Smooth muscle cell of trachea (primary cell): ENCODE measurements at places on chromosomes 7 and 10. TPM values are rescaled to one million over a fixed set of nuclear protein-coding genes. Genes with fewer than 3 reads are reported as not detected.

The SRRM3 gene
- total RNA-seq, result 0.58 and 2.8 TPM in 2 replicates

The ERVW-1 gene
- not detected in 2 replicates for total RNA-seq

The TSPAN33 gene
- 0.15 and 0.17 TPM in 2 replicates for total RNA-seq

The ST8SIA6 gene
- 0.17 TPM in 1 of 2 replicates, not detected in the other for total RNA-seq

The SCIN gene
- under 0.01 TPM in 2 replicates for total RNA-seq

The FZD8 gene
- 1.6 and 3.5 TPM in 2 replicates for total RNA-seq

The RASA4B gene
- total RNA-seq, result 3.0 and 3.5 TPM in 2 replicates

The ZNF248 gene
- 10.4 and 12.5 TPM in 2 replicates for total RNA-seq

The CPN1 gene
- not detected in 2 replicates for total RNA-seq
